ENCODE measurements at places on chromosomes 1 and 21. TPM values are rescaled to one million over a fixed set of nuclear protein-coding genes. Genes with fewer than 3 reads are reported as not detected.

The HES5 gene
- total RNA-seq: 0.77 TPM

DNA sequence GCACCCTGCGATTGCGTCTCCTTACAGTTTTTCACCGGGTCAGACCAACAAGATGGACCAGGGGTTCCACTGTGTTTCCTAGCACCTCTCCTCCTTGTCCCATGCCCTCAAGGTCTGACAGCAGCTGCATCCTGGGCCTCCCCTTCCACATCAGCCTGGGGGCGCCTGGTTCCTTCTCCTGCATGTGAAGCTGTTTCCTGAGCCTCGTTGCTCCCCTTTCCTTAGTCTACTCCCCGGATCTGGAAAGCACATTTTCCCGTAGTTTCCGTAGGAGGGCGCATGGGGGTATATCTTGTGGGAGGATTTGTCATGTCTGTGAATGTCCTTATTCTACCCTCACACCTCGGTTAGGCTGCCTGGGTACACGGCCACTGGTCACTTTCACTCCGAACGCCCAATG is 6.1 kb downstream of the PRDM15 start:
- no peak for DNase-seq

- DNase-seq: no peak
These were observed 24.3 kb downstream of the DDAH1 start for GRCh38 chr1:85440612-85441011.

DNA sequence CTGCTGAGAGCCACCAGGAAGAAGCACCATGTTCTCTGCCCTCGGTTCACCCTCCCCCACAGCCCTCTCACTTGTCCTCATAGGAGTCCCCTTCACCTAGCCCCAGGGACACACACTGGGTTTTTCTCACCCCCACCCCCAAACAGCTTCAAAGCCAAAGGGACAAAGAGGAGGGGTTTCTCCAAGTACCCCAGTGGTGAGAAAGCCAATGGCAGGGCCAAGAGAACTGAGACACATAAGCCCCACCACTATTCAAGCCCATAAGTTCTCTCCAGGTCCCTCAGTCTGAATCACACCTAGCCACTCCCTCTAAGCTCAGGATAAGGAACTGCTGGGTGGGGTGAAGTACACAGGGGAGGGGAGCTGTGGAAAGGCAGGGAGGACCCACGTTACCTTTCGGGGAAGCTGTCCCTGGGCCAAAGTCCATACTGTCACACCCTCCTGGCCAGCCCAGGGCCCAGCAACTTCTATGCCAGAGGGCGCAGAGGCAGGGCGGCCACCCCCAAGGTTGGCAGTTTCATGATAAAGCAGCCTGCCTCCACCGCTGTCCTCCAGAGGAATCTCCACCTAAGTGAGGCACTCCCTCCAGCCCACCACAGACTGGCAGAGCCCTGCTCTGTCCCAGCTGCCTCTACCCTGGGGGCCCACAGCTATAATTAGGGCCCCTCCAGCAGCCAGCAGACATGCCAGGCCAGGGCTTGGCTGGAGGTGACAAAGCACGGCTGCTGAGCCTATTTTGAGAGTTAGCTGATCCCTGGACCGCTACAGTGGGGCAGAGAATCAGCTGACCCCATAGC is 39.0 kb upstream of the PPP1R15B start:
- peak; percentile 51 for DNase-seq

The FAM3B gene
- not detected for total RNA-seq

GRCh38 chr1:46553506-46553905 is 2.1 kb upstream of the KNCN start:
- no peak for DNase-seq

The PPFIA4 gene
- 55.5 TPM for total RNA-seq

DNA sequence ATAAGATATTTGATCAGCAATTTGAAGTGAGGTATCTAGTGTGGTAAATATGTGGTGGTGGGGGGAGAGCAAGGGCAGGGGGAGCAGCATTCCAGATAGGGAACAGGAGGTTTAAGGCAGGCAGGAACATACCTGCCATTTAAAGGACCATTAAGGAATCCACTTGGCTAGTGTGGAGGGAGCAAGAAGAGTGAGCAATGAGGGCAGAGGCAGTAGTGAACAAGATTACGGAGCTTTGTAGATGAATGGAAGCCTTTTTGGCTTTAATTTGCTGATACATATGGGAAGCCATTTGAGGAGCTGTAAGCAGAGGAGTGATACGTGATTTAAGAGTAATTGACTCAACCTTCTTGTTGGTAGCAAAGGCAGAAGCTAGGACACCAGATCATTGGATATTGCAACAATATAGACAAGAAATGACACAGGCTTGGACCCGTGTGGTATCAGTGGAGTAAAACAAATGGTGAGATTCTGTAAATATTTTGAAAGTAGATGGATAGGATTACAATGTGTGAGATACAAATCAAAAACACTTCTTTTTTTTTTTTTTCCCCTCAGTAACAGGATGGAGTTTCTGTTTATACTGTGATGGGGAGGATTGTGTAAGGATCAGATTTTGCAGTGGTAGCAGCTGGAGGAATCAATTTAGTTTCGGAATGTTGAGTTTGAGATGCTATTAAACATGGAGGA is 73.8 kb upstream of the B3GALT2 start:
- DNase-seq: no peak

GRCh38 chr1:156642265-156643048 is 540 bp downstream of the BCAN start:
- DNase-seq: no peak

- DNase-seq: no peak
These were observed 38.7 kb downstream of the CACHD1 start for GRCh38 chr1:64508629-64509028.

The LCE1E gene
- not detected for total RNA-seq

The EPHA10 gene
- total RNA-seq: not detected

GRCh38 chr1:185561629-185562028 is 172.6 kb upstream of the HMCN1 start:
- no peak for DNase-seq

The RNF207 gene
- total RNA-seq: 13.6 TPM

GRCh38 chr1:18957532-18958300 is 1.2 kb upstream of the IFFO2 start:
- no peak for DNase-seq

The GLRX2 gene
- total RNA-seq: 59.5 TPM

DNA sequence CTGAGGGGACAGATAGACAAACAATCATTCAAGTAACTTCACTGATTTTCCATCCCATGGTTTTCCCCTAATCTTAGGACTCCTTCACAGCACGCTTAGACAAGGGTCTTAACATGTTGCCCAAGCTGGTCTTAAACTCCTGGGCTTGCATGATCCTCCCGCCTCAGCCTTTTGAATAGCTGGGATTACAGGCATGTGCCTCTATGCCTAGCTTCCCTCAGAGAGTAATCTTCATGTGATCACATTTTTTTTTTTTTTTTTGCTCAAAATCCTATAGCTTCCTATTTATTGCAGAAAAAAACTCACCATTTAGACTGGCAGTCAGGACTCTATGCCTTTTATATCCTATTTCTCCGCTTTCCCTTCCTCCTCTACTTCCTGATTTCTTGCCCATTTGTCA is 90.4 kb upstream of the DPH5 start:
- DNase-seq: no peak

DNA sequence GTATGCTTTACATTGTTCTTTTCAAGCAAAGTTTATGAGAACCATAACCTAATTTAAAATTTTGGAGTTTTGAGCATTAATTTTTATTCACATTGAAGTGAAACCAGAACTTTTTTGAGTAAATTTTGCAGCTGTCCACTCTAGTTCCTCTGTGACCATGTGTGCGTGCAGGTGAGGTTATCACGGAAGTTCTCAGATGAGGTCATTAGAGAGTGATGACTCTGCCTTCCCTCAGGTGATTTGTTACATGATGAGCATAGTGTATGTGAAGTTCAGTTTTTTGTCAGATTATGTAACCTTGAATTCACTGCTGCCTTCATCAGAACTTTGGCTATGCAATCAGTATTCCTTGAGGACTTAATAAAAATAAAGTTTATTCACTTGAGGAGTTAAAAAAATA is 828.2 kb downstream of the ADGRL2 start:
- DNase-seq: no peak

GRCh38 chr1:66372522-66373101 is 161.3 kb upstream of the SGIP1 start:
- no peak for DNase-seq

The NEXN gene
- 320 TPM for total RNA-seq

DNA sequence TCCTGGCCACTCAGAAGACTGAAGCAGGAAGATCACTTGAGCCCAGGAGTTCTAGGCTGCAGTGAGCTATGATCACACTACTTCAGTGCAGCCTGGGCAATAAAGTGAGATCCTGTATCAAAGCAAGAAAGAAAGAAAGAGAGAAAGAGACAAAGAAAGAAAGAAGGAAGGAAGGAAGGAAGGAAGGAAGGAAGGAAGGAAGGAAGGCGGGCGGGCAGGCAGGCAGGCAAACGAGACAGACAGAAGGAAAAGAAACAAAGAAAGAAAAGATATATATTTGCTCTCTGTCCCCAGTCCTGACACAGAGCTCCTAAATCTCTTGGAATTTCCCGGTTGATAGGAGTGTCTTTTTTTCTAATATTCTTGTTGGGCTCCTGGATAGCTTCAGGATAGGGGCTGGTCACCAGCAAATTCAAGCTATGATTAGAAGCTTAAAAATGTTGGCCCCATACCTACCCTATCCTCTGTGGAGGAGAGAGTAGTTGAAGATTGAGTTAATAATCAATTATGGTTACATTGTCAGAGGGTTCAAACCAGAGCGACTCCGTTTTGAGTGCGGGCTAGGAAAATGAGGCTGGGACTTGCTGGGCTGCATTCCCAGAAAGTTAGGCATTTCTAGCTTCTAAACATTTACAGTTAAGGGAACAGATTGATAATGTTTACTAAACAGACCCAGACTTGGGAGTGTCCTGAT is 3.3 kb upstream of the MIGA1 start:
- no peak for DNase-seq

The ZNF683 gene
- total RNA-seq: not detected

DNA sequence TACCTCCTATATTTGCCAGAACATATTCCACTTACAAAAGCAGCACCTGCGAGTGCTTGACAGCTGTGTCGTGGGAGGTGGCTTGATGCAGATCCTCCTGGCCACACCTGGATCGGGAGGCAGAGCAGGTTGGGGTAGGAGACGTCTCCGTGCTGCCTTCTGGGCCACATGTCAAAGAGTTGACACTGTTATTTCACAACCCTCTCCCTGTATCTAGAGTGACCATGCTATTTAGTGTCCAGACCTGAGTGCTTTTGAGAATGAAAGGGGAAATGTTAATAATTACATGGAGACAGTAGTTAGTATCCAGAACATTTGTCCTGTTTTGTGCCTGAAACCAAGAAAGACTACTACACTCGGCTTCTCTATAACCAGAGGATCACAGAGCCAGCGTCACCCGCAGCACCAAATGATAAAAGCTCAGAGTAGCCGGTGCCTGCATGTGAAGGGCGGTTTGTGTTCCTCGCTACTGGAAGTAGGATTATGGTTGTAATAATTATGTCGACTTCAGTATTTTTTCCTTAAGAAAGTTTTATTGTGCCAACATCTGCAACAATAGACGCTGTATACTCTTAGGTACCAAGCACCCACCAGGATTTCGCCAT is 77.1 kb downstream of the GALNT2 start:
- DNase-seq: no peak

DNA sequence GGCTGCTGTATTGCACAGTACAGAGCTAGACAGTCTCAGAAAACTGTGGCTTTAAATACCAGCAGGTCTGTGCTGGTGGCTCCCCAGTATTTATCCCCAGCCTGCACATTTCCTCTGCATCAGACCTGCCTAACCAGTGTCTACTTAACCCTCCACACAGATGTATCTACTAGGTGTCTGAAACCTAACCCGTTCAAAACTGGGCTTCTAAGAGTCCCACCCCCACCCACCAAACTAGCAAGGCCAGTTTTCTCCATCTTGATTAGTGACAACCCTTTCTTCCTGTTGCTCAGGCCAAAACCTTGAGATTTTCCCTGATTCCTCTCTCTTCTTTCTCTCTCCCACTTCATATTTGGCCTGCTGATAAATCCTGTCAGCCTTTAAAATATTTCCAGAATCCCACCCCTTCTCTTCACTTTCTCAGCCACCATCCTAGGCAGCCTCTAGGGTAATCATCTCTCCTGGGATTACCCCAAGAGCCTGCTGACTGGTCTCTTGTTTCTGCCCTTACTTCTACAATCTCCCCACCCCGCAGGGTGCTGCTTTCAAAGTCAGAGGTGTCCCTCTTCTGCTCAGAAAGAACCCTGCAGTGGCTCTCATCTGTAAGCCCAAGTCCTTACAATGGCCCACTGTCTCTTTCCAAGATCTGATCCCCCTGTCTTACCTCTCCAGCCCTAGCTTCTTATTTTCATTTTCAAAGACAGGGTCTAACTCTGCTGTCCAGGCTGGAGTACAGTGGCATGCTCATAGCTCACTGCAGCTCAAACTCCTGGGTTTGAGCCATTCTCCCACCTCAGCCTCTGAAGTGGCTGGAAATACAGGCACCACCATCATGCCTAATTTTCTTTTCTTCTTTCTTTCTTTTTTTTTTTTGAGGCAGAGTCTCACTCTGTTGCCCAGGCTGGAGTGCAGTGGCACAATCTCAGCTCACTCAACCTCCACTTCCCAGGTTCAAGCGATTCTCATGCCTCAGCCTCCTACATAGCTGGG is 45.2 kb downstream of the H3-3A start:
- DNase-seq: no peak

- no peak for DNase-seq
These were observed 4.1 kb upstream of the REG4 start for GRCh38 chr1:119815361-119815760.

DNA sequence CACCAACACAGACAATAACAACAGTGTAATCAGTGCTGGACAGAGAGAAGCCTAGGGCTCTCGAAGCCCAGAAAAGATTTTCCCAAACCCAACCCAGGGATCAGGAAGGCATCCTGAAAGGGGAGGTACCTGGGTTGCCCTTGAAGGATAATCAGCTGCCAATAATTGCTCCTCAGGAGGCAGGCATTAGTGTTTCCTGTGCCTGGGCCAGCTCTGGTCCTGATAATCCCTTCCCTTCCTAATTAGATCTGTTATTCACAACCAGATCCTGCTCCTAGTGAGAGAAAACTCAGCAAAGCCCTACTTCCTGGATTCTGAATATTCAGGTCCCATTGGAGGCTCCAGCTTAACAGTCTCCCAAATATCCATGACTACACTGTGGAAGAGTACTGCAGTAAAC is 117.4 kb downstream of the DMRTA2 start:
- DNase-seq: no peak

GRCh38 chr1:118788463-118788862 is 199.7 kb downstream of the TBX15 start:
- DNase-seq: no peak

GRCh38 chr1:101043776-101044175 is 18.2 kb upstream of the DPH5 start:
- no peak for DNase-seq

The KCNC4 gene
- total RNA-seq: 14.5 TPM

GRCh38 chr1:203162403-203162802 is 13.2 kb downstream of the MYBPH start:
- DNase-seq: peak; percentile 8
